ENCODE measurements at places on chromosomes 7 and 10.

DNA sequence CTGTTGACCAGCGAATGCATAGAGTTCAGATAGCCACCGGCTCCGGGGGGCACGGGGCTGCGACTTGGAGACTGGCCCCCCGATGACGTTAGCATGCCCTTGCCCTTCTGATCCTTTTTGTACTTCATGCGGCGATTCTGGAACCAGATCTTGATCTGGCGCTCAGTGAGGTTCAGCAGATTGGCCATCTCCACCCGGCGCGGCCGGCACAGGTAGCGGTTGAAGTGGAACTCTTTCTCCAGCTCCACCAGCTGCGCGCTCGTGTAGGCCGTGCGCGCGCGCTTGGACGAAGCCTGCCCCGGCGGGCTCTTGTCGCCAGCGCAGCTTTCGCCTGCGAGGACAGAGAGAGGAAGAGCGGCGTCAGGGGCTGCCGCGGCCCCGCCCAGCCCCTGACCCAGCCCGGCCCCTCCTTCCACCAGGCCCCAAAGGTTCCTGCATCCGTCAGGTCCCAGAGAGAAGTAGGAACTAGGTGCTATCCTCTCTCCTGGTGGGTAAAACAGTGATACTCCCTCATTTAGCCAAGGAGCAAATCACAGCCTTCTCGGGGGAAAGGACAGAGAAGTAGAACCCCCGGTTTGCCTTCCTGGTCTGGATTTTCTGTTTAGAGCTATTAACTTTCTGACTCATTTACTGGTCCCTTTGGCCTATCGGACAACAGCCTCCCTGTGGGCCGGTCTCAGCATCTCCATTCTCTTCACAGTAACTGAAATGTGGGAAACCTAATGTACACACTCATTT is 6.1 kb upstream of the HOXA2 start:
- no peak for DNase-seq

DNA sequence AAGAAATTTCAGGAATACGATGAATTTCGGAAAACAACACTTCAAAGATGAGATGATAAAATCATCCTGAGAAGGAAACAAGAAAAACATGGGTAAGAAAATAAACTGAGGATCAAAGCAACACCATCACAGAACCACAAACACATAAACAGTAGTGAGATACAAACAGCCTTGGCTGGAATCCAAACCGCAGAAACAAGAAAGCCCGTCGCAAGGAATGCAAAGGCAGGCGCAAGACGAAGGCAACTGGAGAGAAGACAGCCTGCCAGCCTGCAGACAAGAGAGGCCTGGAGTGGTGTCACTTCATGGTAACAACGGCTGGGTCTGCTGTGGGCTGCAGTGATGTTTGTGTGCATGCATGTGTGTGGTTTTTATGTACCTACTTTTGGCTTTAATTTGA is 61.8 kb upstream of the DRGX start:
- no peak for DNase-seq

GRCh38 chr10:26448292-26448691 is 10.2 kb downstream of the APBB1IP start:
- DNase-seq: no peak

- no peak for DNase-seq
Measured at GRCh38 chr7:157974678-157975230, 612.9 kb downstream of the PTPRN2 start.

- no peak for DNase-seq
Measured at GRCh38 chr10:34190580-34190979, 624.5 kb downstream of the PARD3 start.

- no peak for DNase-seq
Measured at GRCh38 chr7:1054861-1055450, 10.6 kb downstream of the GPR146 start.

- DNase-seq: no peak
Measured at GRCh38 chr7:103632972-103633371, 187.0 kb upstream of the SLC26A5 start.

DNA sequence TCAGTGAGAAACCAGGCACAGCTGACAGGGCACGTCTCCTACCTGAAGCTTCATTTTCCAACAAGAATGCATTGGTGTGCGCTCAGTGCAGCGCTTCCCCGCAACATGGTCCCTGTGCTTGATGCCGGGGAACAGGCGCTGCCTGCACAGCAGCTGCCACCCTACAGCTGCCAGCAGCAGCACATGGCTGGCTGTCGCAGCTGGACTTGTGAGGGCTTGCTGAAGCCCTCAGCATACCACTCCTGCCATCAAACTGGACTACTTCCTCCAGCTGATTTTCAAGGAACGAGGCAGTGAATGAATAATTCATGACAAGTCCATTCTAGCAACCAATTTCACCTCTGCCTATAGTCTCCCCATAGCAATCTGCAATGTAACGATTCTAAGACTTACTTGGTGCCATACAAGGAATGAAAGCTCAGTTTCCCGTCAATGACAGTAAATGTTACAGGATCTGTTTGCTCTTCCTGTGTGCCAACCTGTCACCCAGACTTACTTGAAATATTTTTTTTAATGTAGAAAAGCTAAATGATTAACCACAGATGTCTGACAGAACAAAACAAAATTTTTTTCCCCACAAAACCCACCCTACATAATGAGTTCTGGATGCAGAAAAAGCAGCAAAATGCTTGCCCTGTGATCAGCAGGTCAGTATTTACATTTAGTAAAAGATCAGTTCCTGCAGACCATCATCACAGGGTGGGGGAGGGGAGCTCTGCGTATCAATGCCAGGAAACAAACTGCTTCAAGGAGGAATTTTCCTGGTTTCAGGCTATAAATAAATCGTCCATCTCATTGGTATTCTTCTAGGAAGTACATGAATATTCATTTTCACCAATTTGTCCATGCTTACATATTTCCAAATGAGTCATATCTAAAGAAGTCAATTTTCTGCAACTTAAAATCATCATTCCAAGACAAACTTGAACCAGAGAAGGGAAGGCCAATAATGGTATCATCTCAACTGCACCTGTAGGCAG is 140.6 kb downstream of the ALOX5 start:
- no peak for DNase-seq

GRCh38 chr7:149027611-149028345 is 527 bp downstream of the PDIA4 start:
- DNase-seq: peak; percentile 12

DNA sequence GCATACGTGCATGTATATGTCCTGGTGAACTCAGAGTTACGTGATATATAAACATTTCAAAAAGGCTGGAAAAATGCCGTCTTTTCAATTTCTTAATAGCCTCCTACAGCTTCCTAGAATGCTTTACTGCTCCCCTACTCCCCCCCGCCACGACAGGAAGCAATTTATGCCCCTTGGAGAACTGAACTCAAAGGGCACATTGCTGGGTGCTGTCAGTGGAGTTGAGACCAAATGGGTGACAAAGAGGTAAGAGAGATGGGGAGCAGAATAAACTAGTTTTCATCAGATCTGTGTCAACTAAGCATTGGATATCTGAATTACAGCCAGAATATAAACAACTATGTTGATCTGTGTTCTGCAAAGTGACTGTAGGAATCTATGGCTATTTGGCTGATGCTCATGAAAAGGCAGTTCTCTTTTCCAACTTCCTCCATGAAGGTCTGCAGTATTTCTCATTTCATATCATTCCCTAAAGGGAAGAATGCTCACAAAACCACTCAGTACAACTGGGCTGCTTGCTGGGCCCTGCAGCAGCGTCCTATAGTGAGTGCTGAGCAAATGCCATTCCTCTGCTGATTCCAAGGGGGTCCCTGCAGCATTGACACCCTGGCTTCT is 171.3 kb upstream of the HPS1 start:
- DNase-seq: peak; percentile 41

DNA sequence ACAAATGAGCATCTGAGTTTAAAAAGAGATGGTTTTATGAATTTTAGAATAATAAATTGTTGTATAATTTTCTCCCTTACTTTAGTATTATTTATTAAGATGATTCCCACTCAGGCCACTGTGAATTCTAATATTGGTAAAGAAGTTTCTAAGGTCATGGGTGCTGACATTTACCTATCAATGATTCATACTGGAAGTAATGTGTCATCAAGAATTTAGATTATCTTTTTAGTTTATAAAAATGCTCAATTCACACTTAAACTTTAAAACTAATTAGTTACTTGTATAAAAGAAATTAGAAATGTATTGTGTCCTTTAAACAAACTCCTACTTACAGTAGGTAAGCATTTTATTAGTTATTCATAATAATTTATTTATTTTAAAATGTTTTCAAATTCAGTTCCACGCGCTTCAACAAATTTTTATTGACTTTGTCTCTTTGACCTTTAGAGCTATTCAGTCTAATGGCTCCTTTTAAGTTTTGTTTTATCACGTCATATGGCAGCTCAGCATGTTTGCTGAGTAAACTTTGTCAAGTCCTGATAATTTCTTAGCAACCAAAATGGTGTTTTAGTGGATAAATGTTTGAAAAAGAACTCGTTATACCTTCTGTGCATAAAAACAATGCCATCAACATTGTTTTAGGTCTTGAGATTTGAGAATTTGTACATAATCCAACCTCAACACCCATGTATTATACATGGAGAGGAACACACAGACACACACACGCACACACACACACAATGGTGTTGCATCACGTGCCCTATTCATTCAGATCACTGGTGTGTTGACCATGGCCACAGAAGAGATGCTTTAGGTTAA is 15.1 kb upstream of the MRC1 start:
- DNase-seq: no peak
